Muscle of leg (tissue), 16 donors: ENCODE measurements at places on chromosomes 11 and 22. TPM values are rescaled to one million over a fixed set of nuclear protein-coding genes. Genes with fewer than 3 reads are reported as not detected.

CATSPERZ gene
- not detected for total RNA-seq

DDTL gene
- 0.80 TPM for total RNA-seq

KRTAP5-11 gene
- total RNA-seq: not detected

- peak; percentile 40 for DNase-seq
Measured at GRCh38 chr22:38415561-38416321, 39.3 kb downstream of the KCNJ4 start.

GRCh38 chr11:95282291-95282751 lies 51.3 kb upstream of the SESN3 start:
- no peak for DNase-seq

DNA sequence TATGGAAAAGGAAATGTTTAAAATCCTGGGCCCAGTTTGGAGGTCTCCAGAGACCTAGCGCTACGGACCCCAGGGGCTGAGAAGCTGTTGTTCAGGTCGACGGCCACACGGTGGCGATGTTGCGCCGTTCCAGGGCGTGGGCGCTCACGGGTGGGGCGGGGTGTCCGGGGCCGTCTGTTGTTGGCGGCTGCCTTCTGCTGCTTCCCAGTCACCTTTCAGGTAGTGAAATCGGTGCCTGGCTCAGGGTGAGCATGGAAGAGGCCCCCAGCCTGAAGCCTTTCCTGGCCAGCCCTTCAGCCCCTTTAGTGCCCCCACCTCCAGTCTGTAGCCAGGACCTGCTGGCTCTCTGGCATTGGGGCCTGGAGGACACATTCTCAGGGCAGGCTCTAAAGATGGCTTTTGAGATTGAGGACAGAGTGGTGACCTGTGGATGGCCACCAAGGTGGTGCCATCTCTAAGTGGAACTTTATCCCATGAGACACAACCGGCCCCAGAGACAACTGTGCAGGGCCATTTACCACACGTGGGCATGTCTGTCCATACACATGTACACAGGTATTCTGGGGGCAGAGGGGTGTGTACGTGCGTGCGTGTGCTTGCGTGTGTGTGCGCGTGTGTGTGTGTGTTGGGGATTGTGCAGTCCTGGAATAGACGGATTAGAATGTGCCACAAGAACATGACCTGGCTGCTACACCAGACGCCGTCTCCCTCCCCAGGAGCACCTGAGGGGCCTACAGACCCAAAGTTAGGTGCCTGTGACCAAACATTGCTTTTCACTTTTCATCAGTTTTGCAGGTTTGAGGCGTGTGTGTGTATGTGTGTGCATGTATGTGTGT lies 53.8 kb downstream of the ST14 start:
- DNase-seq: peak; percentile 46

GRCh38 chr11:105152021-105152512 lies 12.5 kb upstream of the CARD18 start:
- DNase-seq: no peak

DNA sequence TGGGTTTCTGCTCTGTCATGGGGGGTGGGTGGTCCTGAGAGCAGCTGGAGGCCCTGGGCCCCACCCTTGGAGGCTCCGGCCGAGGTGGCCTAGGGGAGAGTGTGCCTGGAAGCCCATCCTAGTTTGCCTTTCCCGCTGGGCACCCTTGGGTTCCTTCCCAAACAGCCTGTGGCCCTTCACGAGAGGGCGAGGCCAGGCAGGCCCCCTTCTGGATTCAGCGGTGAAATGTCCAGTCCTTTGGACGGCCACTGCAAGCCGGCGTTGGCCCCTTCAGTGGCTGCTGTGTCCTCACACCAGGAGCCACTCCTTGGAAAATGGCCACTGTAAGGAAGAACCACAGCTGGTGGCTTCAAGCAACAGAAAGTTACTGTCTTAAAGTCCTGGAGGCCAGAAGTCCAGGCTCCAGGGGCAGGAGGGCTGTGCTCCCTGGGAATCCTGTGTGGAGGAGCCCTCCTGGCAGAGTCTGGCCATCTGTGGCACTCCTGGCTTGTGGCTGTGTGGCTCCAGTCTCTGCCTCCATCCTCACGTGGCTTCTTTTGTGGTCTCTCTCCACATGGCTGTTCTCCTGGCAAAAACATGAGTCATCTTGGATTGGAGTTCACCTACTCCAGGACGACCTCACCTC lies 854.1 kb downstream of the TBC1D22A start:
- no peak for DNase-seq

GRCh38 chr11:134677891-134678551 lies 266.0 kb upstream of the B3GAT1 start:
- DNase-seq: no peak

DNA sequence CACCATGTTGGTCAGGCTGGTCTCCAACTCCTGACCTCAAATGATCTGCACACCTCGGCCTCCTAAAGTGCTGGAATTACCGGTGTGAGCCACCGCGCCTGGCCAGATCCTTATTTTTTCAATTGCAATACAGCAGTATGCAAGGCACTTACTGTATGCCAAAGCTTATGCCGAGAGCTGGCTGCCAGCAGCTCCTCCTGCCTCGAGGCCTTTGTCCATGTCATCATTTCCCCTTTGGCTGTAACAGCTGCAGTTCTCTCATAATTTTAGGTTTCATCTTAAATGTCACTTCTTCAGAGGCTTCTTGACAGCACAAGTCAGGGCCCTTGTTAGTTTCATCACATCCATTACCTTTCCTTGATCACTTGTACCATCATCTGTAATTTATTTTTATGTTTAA lies 1.5 kb upstream of the SREBF2 start:
- DNase-seq: peak; percentile 80

DNA sequence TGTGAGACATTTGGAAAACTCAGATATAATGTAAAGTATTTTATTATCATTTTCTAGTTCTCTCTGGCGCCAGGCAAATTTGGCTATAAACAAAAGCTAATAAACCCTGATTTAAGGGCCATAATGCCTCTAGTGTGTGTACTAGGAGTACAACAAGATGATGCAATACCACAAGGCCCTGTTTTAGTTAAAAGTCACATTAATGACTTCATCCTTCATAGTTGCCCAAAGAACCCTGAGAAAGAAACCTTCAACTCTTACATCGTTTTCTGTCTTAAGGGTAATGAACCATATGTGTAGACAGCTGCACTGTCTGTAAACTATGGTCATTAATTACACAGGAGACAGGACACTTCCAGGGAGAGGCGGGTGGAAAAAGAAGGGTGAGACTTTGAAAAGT lies 538.4 kb downstream of the FAM181B start:
- DNase-seq: no peak

DNA sequence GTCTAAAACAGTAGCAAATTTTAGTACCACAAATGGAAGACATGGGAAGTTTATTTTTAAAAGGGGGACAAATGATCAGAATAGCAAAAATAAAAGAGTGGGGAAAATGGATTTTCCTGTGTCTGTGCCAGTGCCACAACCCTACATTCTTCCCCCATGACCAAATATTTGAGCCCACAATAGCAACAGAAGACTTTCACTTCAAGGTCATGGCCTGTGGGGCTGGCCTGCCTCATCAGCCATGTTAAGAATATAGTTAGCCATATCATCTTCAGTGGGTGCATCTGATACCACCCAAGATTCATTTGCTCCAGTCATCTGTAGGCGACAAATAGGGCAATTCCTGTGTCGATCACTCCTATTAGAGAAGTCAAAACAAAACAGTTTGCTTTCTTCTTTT lies 26.3 kb downstream of the RNF141 start:
- no peak for DNase-seq

DNA sequence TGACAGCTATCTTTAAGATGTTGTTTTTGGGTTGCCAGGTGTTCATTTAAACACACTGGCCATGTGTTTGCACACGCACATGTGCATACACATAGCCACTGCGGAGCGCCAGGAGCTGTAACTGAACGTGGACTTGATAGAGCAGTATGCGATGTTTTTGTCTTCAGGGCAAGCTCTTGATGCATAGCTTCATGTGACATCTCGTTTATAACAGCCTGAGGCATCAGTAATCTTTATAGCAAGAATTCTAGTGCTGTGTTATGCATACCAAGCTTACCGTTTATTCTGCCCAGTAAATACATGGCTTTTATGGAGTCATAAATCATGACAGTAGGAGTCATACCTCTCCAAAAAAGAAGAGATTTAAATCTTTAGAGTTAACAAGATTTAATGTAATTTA lies 87.0 kb downstream of the ATXN10 start:
- no peak for DNase-seq

DNA sequence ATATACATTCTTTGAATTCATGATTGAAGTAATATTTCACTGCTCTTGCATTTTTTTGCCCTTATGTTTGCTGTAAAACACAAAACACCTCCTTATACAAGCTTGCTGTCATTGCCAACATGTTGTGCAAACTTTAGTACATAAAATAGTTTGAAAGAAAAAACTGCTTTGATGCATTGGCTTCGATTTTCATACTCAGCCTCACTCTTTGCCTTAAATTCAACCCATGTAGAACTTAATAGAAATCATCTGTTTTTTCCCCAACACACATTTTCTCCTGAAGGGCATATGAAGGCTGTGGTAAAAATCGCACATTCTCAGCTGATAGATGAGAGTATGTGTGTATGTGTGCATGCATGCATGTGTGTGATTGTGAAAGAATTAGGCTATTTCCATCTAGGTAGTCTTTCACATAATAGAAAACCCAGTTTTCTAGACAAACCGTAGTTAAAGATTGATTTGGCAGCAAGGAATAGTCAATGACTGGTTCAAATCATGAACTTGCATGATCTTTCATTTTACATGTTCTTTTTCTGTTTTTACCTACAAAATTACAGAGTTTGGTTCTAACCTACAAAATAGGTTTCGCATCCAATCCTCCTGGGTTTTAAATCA lies 72.8 kb upstream of the MTMR2 start:
- DNase-seq: no peak

GRCh38 chr11:111395081-111395480 lies 16.0 kb upstream of the POU2AF1 start:
- DNase-seq: no peak

DNA sequence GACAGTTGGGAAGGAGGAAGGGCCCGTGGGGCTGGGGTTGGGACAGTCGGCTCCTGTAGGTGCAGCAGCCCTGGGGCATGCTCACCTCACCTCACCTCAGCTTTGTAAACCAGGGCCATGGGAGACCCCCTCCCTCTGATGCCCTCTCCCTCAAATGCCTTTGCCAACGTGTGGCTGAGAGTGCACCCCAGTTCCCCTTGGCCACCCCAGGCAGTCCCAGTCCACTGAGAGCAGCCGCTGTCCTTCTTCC lies 4.2 kb upstream of the NEAT1 start:
- DNase-seq: no peak

- no peak for DNase-seq
Measured at GRCh38 chr11:36743039-36743438, 145.0 kb upstream of the RAG2 start.

- DNase-seq: peak; percentile 49
Measured at GRCh38 chr11:130052567-130052966, 17.1 kb upstream of the APLP2 start.
